Activated CD8-positive, alpha-beta T cell treated with anti-CD3 and anti-CD28 coated beads for 36 hours (primary cell): ENCODE measurements at places on chromosomes 2 and 18. TPM values are rescaled to one million over a fixed set of nuclear protein-coding genes. Genes with fewer than 3 reads are reported as not detected.

DNA sequence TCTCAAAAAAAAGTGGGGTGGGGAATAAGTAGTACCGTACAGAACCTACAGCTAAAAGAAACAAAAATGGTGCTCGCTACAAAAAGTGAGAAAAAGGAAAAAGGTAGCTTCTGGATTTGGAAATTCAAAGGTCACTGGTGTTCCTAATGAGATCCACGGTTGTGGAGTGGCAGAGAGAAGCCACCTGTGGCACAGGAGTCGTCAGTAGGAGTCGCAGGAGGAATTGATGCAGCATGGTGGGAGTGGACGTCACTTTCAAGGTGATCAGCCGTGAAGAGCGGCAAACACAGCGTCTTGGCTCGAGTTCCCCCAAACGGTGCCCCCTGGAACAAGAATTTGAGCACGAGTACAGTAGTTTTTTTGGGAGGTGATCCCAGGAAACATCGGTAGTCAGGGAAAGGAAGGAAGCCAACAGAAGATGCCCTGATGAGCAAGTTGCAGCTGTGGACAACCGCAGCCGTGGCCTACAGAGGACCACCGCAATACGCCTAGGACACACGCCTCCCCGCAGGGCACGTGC lies 1.4 kb upstream of the TTL start:
- peak; percentile 27 for DNase-seq

DNA sequence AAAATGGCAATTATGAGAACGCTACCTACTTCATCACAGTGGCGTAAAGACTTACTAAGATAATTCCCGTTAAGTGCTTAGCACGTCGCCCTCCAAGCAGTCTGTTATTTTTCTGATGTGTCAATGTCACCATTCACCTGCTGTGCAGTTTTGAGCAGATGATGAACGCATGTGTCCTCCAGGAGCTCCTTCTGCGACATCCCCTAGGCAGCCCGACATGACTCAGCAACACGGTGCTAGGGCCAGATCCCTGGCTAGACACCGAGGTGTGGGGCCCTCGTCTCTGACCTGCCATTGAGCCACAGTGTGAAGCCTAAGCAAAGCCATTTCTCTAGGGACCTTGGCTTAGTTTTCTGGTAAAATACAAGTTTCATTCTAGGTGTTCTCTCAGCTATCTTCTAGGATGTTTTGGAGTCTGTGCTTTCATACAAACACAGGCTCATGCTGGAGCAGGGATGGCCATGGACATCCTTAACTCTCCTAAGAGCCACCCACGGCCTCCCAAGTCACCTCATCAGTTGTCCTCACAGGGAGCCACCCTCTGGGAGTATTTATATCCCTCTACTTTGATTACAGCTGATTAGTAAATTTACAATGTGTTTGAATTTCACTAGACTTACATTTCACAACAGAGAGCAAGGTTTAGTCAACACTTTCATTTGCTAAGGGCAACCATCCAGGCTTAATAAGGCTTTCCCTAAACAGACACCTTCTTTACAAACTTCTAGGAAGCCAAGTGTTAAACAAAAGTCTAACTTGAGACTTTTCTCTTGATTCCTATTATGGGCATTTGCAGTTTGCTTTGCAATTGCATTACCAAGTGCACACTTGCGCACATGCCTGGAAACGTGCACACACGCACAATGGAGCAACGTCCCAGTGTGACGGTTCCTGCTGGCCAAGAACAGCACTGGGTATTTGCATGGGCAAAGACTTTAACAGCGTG lies 376.8 kb upstream of the ID2 start:
- no peak for DNase-seq

DNA sequence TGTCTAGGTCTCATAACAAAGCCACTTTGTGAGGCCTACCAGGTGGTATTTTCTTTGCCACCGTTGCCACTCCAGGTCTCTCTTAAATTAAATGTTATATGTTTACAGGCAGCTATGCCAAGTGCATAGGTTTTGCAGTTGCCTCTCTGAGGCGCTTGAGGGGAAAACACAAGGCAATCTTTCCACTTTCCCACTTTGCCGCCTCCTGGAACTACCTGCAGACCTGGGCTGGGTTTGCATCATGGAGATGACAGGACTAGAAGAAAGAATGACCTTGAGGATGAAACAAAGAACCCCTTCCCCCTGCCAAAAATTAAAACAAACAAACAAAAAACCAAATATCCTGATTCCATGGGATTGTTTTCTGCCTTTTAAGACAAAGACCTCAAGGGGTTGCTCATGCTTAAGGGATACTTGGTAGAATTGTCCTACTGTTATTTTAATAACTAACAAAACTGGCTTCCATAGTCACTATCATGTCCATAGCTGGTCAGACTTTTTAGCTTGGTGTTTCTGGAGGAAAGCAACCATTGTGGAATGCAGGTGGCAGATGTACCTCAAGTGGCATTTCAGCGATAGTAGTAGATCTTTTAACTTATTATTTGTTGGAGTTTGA lies 159.9 kb downstream of the PRPF40A start:
- no peak for DNase-seq

Gene CHRND
- total RNA-seq: not detected

Gene CLHC1
- 4.2 TPM for total RNA-seq

Gene PFN4
- not detected for total RNA-seq
